SJSA1 (cell line): ENCODE measurements at places on chromosomes 6 and 20.

DNA sequence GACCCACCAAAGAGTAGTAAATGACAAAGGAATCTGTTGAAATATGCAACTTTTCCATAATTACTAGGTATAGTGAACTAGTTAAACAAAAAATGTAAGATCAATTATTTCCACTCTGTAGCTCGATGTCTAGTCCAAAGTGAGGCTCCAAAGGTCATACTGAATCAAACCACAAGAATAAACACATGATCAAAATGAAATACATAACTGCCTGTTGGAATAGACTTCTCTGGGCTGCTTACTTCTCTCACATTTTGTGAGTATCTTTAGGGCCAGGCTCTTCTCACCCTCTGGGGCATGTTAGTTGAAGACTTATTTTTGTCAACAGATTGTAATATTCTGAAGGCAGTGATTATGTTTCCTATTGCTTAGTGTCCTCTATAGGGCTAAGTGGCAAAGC, 103.7 kb upstream of the TMEM170B start:
- no peak for DNase-seq

DNA sequence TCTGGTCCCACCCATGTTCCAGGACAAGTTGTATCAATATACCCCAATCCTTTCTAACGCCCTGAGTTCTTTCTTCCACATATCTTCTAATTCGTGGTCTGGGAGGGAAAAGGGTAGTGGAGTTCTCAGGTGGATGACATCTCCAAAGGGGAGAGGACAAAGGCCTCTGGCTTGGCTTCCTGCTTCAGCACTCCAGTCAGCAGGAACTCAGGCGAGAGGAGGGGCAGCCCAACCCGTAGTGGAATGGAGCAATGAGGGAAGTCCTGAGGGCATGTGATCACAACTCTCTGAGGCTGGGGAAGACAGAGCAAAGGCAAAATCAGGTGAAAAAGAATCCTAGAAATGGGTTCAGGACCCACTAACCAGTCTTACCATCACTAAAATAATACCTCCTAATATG, 9.6 kb upstream of the NRM start:
- DNase-seq = no peak

GRCh38 chr20:51359947-51360346, 182.6 kb downstream of the NFATC2 start:
- no peak for DNase-seq

DNA sequence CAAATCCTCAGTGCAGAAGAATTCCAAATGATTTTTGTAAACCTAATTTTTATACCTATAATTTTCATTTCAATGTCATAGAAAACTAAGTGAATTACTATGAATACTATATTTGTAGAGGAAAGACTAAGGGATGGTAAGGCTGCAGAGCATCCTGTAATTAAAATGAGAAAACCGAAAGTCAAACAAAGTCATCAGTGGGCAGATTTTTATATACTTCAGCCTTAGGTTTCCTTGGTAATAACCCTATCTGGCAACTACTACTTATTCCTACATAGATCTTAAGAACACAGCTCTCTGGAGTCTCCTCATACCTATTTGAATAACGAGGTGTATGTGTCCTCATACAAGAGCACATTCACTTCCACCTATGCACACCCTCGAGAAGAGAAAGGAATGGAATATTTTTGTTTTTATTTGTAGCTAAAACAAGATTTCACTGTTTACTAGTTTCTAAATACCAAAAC, 117.9 kb upstream of the SGK1 start:
- DNase-seq = no peak

- DNase-seq = no peak
Observed at GRCh38 chr6:92559003-92559402, 860.4 kb downstream of the EPHA7 start.

DNA sequence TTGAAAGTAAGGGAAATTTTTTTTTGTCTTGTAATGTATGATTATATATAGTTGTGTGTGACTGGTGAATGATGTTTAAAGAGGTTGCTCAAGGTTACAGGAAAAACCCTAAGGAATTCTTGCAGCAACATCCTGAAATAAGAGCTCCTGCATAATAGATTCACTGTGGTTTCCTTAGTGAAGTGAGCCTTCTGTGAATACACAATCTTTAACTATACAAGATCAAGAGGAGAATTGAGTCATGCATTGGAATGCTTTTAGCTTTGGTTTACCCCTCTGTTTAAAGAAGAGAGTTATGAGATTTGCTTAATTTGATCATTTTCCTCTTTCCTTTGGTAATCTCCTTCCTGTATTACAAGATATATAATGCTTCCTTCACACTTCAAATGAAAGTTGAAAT, 141.6 kb upstream of the EYA4 start:
- DNase-seq = no peak

- DNase-seq = no peak
Observed at GRCh38 chr6:155943635-155944034, 488.0 kb upstream of the NOX3 start.

DNA sequence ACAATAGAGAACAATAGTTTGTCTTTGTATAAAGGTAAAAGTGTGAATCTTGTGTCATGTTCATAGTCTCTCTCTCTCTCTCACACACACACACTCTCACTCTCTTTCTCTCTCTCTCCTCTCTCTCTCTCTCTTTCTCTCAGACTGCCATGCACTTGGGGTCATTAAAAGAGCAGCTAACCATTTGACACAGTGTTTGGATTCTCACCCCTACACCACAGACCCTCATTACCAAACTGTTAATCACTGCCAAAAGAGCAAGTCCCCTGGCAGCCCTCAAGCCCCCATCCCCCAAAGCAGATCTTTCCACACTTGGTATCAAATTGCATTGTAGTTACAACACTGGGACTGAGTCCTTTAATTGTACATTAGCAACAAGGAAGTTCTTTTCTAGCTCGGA, 305.8 kb upstream of the RSPO3 start:
- no peak for DNase-seq

DNA sequence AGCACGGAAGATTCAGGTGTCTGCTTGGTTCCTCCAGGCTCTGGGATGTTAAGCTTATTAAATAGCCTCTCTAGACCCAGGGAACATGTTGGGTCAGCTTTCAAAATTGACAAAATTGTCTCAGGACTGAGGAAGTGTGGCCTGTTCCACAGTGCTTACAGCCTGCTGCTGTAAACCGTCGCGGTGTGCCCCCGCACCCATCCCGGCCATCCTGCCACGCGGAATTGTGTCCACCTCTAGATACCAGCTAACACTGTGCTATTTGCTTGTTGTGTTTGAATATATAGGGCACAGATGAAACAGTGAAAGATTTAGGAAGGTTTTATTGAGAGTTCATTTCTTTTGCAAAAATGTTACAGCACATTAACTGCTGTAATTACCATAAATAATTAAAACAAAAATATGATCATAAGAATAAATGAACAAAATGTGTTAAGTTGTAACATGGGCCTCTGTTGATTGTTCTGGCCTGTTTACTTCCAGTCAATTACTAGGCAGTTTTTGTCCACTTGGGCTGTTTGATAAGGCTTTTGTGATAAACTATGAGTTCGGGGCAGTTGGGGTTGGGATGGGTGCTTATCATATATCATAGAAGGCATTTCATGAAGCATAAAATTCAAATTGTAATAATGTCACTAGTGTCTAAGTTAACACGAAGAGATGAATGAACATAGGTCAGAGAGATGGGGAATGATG, 77.4 kb downstream of the ARID1B start:
- no peak for DNase-seq

DNA sequence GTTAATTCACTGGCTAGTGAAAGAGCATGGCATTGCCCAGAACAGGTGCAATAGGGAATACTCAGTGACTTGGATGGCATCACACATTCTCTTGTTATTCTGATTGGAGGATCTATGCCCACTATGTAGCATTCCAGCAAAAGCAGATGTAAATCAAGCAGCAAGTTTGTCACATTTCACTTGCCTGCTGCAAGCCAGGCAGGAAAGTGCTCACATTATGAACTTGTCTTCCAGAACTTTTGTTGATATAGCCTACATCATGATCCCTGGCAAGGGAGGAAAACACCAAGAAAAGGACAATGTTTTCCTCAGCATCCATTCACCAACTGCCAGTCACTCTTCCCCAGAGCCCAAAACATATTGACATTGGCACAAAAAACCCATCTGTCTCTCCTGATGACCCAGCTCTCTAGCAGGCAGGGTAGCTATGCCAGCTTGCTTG, 77.8 kb downstream of the ARHGAP18 start:
- no peak for DNase-seq

DNA sequence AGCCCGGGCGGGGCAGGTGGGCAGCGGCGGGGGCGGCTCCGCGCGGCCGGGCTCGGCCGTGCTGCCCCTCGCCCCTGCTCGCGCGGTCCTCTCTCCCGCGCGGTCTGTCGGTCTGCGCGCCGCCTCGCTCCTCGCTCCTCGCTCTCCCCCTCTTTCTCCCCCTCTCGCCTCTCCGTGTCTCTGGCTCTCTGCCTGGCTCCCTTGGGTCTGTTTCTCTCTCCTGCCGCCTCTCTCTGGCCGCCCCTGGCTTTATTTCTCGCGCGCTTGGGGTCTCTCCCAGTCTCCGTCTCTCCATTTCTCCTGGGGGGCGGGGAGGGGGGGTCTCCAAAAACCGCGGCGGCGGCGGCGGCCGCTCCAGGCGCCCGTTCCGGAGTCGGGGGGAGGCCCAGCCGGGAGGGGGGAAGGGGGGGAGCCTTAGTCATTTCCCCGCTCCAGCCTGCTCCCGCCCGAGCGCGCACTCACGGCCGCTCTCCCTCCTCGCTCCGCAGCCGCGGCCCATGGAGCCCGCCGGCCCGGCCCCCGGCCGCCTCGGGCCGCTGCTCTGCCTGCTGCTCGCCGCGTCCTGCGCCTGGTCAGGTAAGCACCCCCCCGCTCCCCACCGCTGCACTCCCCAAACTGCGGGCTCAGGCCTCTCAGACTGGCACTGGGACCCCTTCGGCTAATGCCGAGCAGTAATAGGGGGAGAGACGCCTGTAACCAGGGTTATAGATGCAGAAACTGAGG, at the start of gene SIRPA:
Gene SIRPA (plus strand): TSS at position 457 of the 723 bp plus-strand sequence. CDS start 41 bp downstream, at position 498.
- peak; percentile 53 for DNase-seq

DNA sequence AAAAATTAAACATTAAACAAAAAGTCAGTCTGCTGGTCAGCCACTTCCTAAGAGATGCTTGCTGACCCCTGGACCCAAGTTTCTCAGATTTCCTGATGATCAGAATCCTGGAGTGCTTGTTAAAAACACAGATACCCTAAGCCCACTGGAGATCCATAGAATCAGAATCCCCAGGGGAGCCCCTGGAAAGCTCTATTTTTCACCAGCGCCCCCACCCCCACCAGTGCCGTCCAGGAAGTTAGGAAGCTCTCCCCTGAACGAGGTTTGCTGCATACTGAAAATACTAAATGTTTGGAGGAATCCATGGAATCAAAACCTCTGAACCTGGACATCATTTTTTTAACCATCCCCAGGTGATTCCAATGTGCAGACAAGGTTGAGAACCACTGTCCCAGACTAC, 69.2 kb downstream of the BFSP1 start:
- DNase-seq = no peak

GRCh38 chr6:37116326-37116725, 53.6 kb upstream of the PIM1 start:
- DNase-seq = no peak

GRCh38 chr6:80403365-80403764, 296.9 kb downstream of the BCKDHB start:
- DNase-seq = no peak

DNA sequence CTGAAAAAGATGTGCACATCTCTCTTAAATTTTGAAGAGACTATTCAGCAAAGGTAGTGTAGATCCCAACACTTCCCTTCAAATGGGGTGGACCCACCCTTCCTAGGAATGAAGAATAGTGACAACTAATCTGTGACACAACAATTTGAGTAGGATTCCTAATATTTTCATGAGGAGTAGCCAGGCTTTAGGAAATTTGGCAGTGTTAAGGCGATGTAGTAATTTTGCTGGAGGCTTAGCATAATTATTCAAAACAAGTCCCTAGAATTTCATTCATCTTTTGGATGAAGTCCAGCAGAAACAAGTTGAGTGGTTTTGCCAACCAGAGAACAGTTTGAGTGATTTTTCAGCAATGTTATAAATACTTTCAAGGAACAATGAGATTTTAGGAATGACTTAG, 52.4 kb downstream of the ELOVL4 start:
- no peak for DNase-seq

DNA sequence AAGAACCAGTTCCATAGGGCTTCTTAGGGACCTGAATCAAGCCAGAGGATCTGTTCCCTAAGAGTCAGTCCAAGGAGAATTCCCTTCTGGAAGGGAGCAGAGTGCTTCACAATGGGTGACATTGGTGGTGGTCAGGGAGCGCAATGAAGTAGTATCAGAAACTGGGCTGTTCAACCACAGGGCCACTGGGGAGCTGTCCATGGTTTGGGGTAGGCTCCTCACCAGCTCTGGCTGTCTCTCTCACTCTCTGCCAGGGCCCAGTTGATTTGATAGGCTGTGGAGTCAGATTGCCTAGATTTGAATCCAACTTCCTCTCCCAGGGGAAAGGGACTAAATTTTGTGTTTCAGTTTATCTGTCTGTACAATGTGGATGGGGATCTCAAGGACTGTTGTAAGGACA, 36.7 kb upstream of the CHD6 start:
- DNase-seq = no peak

- DNase-seq = peak; percentile 97
Observed at GRCh38 chr6:4388675-4389074, 253.3 kb upstream of the ECI2 start.

DNA sequence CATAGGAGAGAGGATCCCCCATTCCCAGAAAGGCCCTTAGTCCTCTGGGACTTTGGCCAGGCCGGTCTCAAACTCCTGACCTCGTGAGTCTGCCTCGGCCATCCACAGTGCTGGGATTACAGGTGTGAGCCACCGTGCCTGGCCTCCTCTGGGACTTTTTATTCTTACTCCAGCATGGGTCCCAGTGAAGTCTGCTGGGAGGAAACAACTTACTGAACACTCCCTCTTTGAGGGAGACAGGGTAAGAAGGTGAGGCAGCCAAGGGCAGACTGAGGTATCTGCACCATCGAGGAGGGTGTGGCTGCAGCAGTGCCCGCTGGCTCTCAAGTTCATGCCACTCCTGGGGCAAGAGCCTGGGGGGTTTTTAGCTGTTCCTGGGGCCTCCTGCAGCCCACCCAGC, 2.4 kb downstream of the BAK1 start:
- no peak for DNase-seq

DNA sequence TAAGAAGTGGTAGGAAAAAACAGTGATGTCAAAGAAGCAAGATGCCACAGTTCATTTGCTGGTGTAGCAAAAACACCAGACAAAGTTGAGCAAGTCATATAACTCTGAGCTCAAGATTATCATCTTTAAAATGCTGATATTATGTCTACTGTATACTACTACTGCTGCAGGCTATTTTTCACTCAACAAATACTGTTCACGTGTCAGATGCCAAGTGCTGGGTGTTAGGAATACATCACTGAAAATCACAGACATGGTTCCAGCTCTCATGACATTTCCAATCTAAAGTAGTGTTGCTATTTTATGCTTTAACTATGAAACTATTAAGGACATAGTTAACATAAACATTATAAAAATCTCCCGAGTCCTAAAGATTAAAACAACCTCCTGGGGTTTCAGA, 163.0 kb downstream of the NKAIN2 start:
- DNase-seq = no peak

DNA sequence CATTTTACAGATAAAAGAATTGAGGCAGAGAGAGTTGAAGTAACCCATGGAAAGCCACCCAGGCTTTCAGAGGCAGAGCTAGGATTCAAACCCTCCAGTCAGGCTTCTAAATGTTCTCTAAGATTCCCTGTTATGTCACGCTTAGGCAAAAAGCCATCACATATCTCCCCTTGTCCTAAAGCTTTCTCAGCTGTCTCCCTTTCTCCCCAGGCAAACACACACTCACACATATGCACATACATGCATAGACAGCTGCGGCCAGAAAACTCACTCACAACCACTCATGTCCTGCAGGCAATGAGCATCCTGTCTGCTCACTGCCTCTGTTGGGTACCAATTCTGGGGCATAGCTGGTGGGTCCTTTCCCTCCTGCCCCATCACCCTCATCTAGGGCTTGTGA, 595.9 kb upstream of the CHD6 start:
- DNase-seq = no peak

GRCh38 chr20:46312075-46312944, 4.0 kb upstream of the CDH22 start:
- no peak for DNase-seq
